ENCODE measurements at places on chromosomes 2 and 18. TPM values are rescaled to one million over a fixed set of nuclear protein-coding genes. Genes with fewer than 3 reads are reported as not detected.
A peak's percentile ranks its signal among the peaks of the same experiment; 100 is the strongest.

Gene ONECUT2
- total RNA-seq: 6.2 TPM

Gene REG3G
- not detected for total RNA-seq

Gene THSD7B
- total RNA-seq: 0.14 TPM

Gene SPR
- 23.6 TPM for total RNA-seq

DNA sequence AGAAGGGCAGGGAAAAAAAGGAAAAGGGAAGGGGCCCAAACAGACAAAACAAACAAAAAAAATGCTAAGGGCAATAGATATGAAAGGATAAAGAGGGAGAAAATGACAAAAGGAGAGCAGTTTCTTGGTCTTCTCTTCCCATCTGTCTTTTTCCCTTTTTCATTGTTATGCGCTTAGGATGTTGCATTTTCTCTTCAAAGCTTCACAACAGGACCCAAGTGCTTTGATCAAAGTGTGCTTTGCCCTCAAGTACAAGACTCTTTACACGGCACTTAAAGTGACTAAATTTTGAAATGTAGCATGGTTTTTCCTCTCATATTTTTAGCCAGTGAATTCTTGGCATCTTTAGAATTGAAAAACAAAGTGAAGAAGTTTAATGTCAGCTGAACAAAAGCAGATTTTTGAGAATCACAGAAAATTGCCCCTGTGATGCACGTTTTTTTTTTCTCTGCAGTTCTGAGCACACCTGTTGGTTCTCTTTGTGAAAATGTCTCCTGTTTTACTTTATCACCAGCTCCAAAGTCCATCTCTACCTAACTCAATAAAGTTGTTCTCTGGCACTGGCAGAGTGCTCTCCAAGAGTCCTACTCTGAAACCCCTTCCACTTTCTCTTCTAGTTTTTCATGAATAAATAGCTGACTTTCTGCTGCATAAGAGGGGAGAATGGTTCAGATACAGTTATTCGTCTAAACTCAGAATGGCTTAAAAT, 126.6 kb downstream of the KCNH7 start:
- no peaks in the 10 kb centered on the region for H3K36me3 ChIP-seq
- no peak overlapping the region for H3K27ac ChIP-seq
- no peaks in the 10 kb centered on the region for H3K27me3 ChIP-seq
- DNase-seq: no peak
- no peaks in the 10 kb centered on the region for H3K4me1 ChIP-seq

GRCh38 chr2:46123013-46123412, 174.2 kb upstream of the EPAS1 start:
- H3K36me3 ChIP-seq: no peaks in the 10 kb centered on the region
- H3K27me3 ChIP-seq: no peaks in the 10 kb centered on the region
- H3K4me1 ChIP-seq: peaks cover 5% of the 10 kb centered on the region
- H3K27ac ChIP-seq: no peak overlapping the region

GRCh38 chr2:43171789-43172188, 54.6 kb downstream of the ZFP36L2 start:
- no peaks in the 10 kb centered on the region for H3K27me3 ChIP-seq
- no peak overlapping the region for H3K4me3 ChIP-seq
- H3K27ac ChIP-seq: no peak overlapping the region
- H3K4me1 ChIP-seq: peaks cover 18% of the 10 kb centered on the region

DNA sequence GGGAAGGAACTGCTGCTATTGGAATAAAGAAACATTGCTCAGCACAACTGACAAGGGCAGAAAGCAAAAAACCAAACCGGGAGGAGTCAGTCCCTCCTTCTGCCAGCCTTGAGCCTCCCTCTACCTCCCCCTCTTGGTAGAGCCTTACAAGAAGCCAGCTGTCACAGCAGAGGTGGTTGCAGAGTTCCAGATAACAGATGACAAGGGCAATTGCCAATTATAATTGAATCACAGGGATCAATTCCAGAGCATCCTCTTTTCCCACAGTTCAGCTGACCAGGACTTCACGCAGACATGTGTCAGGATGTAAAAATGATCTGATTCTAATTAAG, 548.2 kb upstream of the LRRTM1 start:
- H3K27ac ChIP-seq: no peak overlapping the region
- DNase-seq: no peak
- H3K36me3 ChIP-seq: no peaks in the 10 kb centered on the region
- no peaks in the 10 kb centered on the region for H3K4me1 ChIP-seq

GRCh38 chr2:166329465-166329864, 46.3 kb downstream of the SCN9A start:
- H3K27me3 ChIP-seq: no peaks in the 10 kb centered on the region
- no peaks in the 10 kb centered on the region for H3K4me1 ChIP-seq
- no peak overlapping the region for H3K27ac ChIP-seq

DNA sequence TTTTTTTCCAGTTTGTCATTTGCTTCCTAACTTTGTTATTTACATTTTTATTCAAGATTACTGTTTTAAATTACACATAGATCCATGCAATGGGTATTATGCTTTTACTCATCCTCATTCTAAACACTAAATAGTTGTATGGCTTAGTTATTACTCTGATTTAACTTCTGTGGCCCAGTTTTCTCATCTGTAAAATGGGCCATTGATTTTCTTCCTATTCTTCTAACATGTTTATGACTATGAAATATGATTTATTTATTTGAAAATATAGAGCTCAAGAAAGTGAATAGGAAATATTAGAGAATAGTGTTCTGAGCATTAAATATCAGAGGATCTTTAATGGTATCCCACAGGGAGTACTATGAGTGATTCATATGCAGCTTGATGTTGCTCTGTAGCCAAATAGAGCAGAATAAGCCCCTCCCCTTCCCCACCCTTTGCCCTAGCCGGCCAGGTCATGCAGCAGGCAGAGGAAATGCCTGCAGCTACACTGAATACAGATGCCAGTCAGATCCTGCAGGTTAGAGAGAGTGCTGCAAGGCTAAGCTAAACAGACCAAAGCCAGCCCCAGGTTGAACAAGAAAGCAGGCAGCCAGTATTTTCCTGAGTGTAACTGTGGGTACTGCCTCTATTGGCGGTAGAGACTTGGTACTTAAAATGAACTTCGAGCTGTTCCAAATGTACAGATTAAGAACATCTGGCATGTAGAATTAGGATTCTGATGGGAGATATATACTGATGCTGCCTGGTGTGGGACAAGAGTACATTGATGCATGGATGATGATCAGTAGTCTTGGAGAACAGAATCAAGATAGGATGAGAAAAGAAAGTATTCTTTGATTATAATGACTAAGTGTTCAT, 11.7 kb upstream of the ACYP2 start:
- no peaks in the 10 kb centered on the region for H3K36me3 ChIP-seq
- H3K27ac ChIP-seq: no peak overlapping the region
- peaks cover 5% of the 10 kb centered on the region for H3K4me1 ChIP-seq
- DNase-seq: peak; percentile 47
- H3K4me3 ChIP-seq: no peak overlapping the region

DNA sequence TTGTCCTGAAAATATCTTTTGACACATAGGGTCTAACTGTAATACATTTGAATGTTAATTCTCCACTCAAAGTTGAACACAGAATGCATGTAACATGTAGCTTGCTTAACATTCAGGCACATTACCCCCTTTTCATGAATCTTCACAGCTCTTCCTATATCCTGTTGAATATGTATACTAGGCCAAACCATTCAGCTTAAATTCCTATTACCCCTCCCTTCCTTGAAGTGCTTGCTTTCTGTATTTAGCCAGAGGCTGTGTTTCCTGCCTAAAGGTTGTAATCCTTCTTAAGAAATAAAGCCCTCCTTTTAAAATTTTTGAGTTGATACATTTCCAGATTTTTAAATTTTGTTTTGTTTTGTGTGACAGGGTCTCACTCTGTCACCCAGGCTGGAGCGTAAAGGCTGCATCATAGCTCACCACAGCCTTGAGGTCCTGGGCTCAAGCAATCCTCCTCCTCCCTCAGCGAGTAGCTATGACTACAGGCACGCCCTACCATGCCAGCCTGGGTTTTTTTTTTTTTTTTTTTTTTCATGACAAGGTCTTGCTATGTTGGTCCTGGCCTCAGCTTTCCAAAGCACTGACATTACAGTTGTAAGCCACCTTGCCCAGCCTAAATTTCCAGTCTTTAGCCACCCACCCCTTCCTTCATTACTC, 357.6 kb downstream of the DSC3 start:
- H3K27me3 ChIP-seq: no peaks in the 10 kb centered on the region
- DNase-seq: no peak
- no peak overlapping the region for H3K27ac ChIP-seq
- H3K4me1 ChIP-seq: no peaks in the 10 kb centered on the region
- H3K36me3 ChIP-seq: no peaks in the 10 kb centered on the region

DNA sequence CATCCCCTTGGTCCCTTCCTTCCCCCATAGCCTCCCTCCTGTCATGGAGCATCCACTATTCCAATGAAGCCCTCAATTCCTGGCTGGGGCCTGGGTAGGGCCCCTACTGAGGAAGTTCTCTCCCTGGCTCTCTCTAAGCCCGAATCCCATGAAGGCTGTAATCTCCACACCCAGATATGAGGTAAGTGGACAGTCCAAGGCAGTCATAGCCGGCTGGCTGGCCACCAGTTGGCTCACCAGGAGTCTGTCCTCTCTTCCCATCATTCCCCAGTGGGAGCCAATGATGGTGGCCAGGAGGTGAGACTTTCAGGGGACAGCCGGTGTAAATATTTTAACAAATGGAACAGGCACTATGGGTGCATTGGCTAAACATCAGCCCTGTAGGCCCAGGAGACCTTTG, 6.8 kb upstream of the TAF1B start:
- no peak overlapping the region for H3K27ac ChIP-seq
- no peak for DNase-seq
- H3K4me3 ChIP-seq: no peak overlapping the region
- no peaks in the 10 kb centered on the region for H3K4me1 ChIP-seq

DNA sequence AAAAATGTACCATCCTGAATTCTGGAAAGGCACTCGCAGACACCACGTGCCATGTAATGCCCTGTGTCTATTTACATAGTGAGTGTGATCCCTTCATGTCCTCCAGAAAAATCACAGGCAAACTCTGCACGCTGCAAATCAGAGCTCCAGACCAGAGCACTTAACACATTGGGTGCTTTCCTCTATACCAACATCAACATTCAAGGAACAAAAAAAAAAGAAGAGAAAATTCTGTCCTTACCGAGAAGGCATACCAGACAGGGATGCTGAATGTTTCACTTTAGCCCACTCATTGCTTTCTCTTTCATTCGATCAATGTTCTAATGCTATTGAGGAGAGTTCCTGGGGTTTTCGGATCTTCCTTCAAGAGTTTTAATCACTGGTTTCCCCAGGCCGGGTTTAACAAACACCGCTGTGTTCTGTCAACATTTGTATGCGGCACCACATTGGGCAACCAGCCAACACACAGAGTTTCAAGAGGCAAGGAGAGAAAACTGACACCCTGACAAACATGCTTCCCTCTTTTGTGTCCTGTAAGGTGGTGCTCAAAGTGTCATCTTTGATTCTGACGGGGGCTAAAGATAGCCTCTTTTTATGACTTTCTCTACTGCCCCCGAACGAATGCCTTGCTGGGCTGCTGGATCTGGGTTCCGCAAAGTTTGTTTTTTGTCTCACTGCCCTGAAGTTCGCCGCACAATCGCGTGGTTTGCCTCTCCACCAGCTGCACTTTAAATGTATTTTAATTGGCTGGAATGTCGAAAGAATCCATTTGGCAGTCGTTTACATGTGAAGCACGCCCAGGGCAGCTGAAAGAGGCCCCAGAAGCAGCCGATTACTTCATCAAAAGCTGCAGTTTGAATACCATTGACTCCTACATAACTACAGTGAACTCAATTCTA, 106.4 kb upstream of the NCKAP5 start:
- H3K4me3 ChIP-seq: peak overlapping the region; percentile 63
- peaks cover 42% of the 10 kb centered on the region for H3K4me1 ChIP-seq
- peak overlapping the region; percentile 80 for H3K27ac ChIP-seq

DNA sequence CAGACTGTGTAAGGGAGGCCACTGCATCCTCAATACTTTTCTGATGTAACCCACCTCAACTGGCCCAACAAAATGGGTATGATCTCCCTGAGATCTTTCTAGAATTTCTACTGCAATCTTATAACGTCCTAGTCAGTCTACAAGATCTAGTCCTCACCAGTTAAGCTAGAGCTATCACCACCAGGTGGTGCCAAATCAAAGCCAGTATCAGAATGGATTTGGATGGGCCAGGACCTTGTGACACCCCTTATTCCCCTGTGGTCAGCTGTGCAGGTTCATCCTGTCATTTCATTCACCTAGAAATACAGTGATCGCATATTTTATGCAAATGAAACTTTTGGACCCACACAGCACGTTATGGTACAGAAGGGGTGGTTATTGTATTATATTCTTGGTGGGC, 90.3 kb downstream of the OLA1 start:
- DNase-seq: no peak
- peaks cover 3% of the 10 kb centered on the region for H3K4me1 ChIP-seq
- H3K36me3 ChIP-seq: no peaks in the 10 kb centered on the region
- no peak overlapping the region for H3K27ac ChIP-seq

- no peaks in the 10 kb centered on the region for H3K36me3 ChIP-seq
- H3K4me3 ChIP-seq: no peak overlapping the region
- H3K27ac ChIP-seq: no peak overlapping the region
- DNase-seq: no peak
Measured at GRCh38 chr2:206521115-206521514, 77.8 kb downstream of the ADAM23 start.

DNA sequence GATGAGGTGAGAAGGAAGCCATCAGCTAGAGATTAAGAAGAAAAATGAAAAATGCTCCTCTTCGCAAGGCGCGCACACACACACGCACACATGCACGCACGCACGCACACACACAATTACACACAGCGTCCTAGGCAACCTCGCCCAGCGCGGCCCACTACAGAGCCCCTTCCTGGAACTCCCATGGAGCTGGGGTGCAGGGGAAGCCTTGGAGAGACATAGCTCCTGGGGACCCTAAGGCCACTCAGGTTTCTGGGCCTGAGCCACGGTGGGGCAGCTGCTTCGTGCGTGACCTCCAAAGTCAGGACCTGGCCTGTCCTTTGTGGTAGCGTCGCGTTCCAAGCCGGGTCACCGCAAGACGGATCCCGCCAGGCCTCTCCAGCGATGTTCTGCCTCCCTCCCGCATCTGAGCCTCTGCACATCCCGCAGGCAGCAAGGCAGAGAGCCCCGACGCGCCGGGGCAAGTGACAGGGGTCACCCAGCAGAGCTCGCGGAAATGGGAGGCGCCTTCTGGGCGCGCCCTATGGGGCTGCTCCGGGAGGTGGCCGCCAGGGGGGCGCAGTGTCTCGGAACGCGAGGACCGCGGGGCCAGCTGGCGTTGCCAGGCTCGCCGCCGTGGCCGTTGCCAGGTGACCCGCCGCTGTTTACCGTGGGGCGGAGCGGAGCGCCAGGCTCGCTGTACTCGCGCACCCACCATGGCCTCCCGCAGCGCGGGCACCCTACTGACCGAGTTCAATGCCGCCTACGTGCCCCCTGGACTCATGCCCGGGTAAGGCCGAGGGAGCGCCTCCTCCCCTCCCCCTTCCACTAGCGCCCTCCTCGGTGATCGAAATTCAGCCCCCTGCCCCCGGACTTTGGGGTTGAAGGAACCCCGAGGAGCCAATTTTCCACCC, 79.0 kb downstream of the CIB4 start:
- H3K27ac ChIP-seq: no peak overlapping the region
- peak overlapping the region; percentile 50 for H3K4me3 ChIP-seq
- peak; percentile 2 for DNase-seq
- H3K4me1 ChIP-seq: peaks cover 14% of the 10 kb centered on the region

Data from astrocyte (in vitro differentiated cells and primary cell).